ENCODE measurements at places on chromosomes 3 and 15.
A peak's percentile ranks its signal among the peaks of the same experiment; 100 is the strongest.

DNA sequence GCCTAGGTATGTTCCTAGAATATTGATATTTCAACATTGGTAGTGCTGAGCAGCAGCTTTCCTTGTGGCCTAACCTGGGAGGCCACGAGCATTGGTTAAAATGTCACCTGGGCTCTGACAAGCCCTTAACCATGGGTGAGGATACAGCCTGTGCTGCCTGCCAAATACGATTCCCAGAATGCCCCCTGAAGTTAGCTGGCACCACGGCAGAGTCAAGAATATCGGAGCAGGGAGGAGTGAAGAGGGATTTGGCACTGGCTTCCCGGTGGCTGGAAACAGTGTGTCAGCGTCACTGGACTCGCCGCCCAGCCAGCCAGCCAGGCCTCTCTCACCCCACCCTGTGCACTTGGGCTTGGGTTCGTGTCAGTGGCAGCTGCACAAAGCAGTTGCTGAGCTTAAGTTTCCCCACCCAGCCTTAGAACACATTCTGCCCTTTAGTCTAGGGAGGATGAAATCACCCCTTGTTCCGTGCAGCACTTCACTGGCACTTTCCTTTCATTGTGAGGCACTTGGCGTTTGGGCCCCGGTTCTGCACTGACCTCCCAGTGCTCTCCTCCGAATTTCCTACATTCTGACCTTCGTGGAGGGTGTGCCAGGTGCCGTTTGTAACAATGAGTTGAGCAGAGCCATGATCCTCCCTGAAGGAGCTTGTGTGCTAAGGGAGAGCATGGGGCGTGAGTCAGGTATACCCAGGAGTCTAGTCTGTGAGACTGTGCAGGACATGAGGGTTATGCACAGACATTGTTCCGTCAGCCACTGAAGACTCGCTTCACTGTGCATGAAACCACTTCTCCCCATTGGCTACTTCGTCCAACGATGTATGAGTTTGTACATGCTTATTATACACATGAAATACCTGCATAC is 152.8 kb upstream of the BHLHE40 start:
- no peak for DNase-seq

DNA sequence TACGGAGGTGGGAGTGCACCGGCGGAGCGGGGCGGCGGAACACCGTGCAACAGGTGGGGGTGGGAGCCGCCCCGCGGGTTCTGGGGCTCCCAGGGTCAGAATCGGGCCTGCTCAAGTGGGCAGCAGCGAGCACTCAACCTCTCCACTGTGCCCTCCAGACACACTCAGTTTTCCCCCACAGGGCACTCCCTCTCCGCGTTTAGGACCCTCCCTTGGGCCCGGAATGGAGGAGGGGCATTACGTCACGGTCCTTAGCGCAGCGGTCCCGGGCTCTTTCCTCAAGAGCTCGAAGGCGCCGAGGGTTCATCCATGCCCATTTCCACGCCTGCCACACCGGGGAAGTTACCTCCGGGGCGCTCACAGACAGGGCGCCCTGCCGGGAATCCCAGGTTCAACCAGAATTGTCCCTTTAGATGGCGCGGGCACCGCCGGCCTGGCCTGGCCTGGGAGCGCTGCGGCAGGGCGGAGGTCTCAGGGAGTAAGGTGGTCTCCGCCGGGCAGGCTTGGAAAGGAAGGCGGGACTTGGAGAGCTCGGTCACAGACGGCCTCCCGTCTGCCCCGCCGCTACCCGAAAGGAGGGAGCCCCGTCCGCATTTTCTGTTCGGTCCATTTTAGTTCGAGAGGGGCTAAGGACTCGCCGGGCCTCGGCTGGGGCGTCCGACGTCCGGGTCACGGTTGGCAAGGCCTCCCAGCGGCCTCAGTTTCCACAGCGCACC is 5.1 kb downstream of the RNU6-1 start:
- no peak for DNase-seq

GRCh38 chr3:112640930-112641801 is at the start of gene CCDC80:
Gene CCDC80 (minus strand): TSS chr3:112641143. CDS start chr3:112639905, 1,238 bp downstream.
- no peak for DNase-seq

- DNase-seq, result no peak
Observed at GRCh38 chr15:26771578-26772153, 1.2 kb downstream of the GABRB3 start.

- DNase-seq, result no peak
Observed at GRCh38 chr3:5195605-5196004, 8.1 kb downstream of the EDEM1 start.

GRCh38 chr3:116517308-116517707 is 72.0 kb upstream of the LSAMP start:
- DNase-seq, result no peak

DNA sequence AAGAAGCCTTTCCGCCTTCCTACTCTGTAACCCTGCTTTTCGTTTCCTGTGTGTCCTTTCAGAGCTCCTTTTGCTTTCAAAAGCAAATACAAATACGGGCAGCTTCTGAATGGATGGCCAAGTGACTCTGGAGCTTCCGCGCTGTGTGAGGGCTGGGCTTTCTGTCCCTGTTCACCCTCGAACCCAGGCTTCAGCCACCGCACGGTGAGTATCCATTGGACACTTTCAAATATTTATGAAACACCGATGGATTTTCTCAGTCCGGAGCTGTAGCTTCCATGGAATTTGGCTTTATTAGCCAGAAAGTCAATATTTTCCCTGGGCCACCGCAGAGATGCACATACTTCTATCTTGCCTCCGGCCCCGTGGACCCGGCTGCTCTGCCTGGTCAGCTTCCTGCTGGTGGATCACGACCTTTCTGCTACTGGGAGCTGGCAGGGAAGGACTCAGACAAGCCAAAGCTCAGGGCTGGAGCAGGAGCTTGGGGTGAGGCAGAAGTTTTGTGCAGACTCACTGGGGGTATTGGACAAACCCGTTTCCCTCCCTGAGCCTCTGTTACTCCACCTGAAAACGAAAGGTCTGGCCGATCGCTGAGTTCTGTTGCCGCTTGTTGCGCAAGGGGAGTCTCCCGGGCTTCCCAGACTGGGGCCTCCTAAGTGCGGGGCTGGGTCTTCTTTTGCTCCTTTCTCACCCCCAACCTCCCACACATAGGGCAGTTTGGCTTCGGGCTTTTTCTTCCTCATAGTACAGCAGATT is 63.6 kb downstream of the LINGO1 start:
- DNase-seq, result no peak

DNA sequence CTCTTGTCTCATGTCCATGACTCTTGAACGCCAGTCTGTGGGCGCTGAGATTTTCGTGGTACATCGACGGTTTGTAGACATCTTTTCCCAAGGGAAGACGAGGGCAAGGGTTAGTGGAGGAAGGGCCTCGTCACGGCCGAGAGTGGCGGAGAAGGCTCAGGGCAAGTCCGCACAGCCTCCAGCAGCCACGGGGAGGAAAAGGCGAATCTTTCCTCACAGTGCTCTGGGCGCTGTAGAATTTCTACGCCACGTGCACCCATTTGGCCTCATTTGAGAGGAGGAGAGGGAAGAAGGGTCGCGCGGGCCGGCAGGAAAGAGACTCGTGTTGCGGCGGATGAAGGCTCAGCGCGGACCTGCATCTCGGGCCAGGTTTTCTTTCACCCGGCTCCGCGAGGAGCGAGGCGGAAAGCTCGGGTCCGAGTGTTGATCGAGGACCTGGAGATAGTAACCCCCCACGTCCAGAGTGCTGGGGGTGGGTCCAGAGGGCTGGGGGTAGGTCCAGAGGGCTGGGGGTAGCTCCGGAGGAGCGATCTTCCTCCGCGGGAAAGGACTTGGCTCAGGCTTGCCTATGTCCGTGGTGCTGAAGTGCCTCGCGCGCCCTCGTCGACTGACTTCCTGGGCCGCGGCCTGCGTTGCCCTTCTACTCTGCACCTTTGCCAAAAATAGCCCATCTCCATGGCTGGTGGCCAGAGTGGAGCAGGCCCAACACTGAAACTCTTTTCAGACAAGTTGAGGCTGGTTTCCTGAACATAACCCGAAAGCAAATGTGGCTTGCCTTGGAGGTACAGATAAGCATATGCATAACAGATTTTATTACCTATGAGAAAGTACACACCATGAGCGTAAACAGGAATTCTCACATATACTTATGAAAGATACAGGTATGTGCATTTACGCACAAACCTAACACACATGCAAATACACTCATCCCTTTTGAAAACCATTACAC is 1.1 kb downstream of the SLC35G2 start:
- peak; percentile 26 for DNase-seq

DNA sequence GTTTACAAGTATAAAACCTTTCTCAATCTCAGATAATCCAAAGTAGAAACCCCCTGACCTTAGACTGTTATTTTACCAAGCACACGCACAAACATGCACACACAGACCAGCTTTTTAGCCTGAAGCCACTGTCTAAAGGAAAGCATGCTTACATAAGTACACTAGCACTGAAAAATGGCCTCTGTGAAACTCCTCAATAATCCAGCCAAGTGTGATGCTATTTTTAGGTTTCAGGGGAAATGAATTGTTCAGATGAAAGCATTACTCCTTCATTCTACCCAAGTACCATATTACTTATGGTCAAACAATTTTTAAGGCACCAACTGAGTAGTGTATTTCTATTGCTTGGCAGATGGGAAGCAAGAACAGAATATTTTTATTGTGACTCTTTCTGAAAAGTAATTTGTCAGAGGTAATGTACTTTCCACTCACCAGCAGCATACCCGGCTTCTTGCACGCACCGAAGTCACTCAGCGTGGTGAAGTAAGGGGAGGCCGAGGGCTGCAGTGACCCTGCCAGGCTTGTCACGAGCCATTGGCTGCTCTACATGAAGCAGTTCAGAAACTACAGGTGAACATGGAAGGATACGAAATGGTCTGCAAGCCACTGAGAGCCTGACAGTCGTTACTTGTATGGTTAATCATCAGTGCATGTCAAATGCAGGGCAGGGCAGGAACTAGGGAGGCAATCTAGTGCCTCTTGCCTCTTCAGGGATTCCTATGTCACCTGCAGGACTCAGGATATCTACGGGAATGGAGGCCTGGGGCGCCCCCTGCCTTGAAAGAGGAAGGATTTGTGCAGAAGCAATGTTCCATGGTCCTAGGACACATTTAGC is 106.7 kb downstream of the GABRB3 start:
- no peak for DNase-seq

DNA sequence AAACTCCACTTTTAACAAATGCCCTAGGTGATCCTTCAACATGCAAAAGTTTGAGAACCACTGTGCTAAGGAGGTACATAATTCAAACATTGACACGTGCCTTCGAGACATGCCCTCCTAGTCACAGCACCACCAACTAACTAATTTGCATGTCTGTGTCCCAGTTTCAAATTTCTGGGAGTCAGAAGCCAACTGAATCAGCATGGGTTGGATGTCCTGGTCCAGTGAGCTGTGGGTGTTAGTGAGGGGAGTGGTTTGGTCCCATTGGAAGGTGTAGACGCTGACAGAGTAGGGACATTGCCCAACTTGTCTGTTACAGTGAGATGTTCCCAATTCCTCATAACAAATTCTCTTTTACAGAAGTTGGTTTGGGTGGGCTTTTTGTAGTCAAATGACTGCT is 67.3 kb upstream of the ADPGK start:
- no peak for DNase-seq

GRCh38 chr3:56477646-56478045 is 9.4 kb upstream of the ERC2 start:
- DNase-seq, result no peak

DNA sequence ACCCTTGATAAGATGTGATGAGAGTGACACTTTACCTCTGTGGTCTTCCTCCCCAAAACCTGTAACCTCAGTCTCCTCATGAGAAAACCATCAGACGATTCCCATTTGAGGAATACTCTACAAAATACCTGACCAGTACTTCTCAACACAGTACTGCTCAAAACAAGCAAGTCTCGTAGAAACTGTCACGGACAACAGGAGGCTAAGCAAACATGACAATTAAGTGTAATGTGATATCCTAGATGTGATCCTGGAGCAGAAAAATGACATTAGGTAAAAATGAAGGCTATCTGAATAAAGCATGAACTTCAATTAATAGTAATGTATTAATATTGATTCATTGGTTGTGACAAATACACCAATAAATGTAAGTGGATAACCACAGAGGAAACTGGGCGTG is 113.6 kb downstream of the CACNA2D3 start:
- no peak for DNase-seq

- DNase-seq, result no peak
Observed at GRCh38 chr3:143349455-143349854, 229.9 kb downstream of the CHST2 start.

GRCh38 chr3:146449076-146449475 is 20.3 kb downstream of the PLSCR2 start:
- no peak for DNase-seq

DNA sequence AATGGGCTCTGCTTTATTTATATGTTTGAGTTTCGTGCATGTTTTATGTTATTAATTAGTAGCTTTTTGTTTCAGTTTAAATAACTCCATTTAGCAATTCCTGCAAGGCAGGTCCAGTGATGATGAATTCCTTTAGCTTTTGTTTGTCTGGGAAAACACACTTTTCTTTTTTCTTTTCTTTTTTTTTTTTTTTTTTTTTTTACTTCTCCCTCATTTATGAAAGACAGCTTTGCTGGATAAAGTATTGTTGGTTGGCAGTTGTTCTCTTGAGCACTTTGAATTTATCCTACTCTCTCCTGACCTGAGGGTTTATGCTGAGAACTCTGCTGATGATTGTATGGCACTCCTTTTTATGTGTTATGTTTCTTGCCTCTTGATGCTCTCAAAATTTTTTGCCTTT is 35.7 kb downstream of the TMEM39A start:
- no peak for DNase-seq

DNA sequence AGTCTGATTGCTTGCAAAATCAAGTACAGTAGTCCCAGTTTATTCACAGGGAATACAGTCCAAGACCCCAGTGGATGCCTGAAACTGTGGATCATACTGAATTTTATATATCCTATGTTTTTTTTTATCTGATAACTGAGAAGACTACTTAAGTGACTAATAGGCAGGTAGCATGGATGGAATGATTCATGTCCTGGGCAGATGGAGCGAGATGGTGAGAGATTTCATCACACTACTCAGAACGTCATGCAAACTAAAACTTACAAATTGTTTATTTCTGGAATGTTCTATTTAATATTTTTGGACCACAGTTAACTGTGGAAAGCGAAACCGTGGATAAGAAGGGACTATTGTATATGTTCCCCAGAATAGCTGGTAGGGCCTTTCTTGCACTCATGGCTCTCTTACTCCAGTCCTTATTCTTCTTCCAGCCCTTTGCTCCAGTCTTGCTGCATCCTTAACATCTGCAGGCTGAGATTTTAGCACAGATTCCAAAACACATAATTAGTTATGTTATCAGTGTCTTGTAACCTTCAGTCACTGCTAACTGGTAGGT is 290.0 kb downstream of the ADAMTSL3 start:
- no peak for DNase-seq
